ENCODE measurements at places on chromosomes 16 and 17. TPM values are rescaled to one million over a fixed set of nuclear protein-coding genes. Genes with fewer than 3 reads are reported as not detected.

Gene PDILT
- not detected for total RNA-seq

DNA sequence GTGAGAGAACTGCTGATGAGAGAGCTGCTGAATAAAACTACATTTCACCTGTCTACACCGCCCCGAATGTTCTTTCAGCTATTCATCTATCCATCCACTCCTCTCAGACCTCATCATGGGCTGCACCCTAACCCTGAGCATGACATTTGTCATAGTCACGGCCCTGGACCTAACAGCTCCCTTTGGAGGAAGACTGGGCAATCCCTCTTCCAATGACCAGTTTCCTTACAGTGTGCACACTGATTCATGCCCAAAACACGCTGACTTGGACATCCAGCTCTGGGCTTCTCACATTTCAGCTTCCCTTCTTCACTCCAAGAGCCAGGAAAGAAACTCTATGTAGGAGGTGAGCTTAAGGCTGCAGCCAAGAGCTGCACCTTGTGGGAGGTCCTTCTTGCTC lies 41.8 kb upstream of the ARL4D start:
- no peaks in the 10 kb centered on the region for H3K27me3 ChIP-seq
- H3K4me3 ChIP-seq: no peak overlapping the region
- no peak overlapping the region for H3K27ac ChIP-seq
- no peaks in the 10 kb centered on the region for H3K36me3 ChIP-seq
- no peaks in the 10 kb centered on the region for H3K4me1 ChIP-seq

- H3K4me3 ChIP-seq: no peak overlapping the region
- no peaks in the 10 kb centered on the region for H3K36me3 ChIP-seq
- peak overlapping the region; percentile 43 for H3K27ac ChIP-seq
- no peak for DNase-seq
- no peaks in the 10 kb centered on the region for H3K27me3 ChIP-seq
Observed at GRCh38 chr16:80993307-80993706, 13.4 kb downstream of the CMC2 start.

DNA sequence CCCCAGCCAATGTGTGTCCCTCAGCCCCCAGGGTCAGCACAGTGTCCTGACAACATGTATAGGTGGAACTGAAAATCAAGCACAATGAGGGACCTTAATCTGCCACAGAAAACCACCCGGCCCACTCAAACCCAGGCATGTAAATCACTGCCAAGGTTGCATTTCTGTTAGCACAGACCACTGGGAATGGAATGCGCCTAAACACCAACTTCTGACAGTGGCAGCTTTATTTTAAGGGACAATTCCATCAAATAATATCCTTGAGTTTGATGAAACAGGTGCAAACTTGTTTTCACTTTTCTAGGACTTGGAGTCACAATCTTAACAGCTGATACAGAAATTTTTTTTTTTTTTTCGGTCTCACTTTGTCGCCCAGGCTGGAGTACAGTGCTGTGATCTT lies 37.3 kb upstream of the MRPS23 start:
- H3K36me3 ChIP-seq: no peaks in the 10 kb centered on the region
- no peaks in the 10 kb centered on the region for H3K27me3 ChIP-seq
- no peak for DNase-seq
- H3K4me1 ChIP-seq: no peaks in the 10 kb centered on the region
- no peak overlapping the region for H3K4me3 ChIP-seq
- no peak overlapping the region for H3K27ac ChIP-seq

Gene ADAM11
- total RNA-seq: 0.08 TPM
